ENCODE measurements at places on chromosomes 5 and 9. TPM values are rescaled to one million over a fixed set of nuclear protein-coding genes. Genes with fewer than 3 reads are reported as not detected.

Gene CNOT8
- polyA plus RNA-seq, result 198 TPM

DNA sequence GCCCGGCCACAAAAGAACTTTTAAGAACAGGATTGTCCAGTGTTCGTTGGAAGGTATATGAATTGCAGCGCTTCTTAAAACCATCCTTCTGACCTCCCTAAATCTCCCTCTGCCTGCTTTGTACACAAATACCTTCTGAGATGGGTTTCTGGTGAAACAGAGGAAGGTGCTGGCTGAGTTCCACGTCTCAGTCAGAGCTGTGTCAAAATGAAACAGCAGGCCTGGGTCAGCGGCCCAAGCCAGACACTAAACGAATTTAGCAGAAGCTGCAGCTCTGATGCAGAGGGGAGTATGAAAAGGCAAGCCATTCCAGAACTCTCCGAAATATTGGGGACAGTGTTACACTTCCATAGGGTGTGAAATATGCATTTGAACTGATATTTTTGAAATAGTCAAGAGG, 37.8 kb upstream of the CRB2 start:
- DNase-seq, result no peak
- H3K36me3 ChIP-seq, result no peaks in the 10 kb centered on the region
- H3K4me3 ChIP-seq, result no peak overlapping the region
- H3K27me3 ChIP-seq, result no peaks in the 10 kb centered on the region
- no peak overlapping the region for H3K27ac ChIP-seq
- H3K4me1 ChIP-seq, result peaks cover 25% of the 10 kb centered on the region

DNA sequence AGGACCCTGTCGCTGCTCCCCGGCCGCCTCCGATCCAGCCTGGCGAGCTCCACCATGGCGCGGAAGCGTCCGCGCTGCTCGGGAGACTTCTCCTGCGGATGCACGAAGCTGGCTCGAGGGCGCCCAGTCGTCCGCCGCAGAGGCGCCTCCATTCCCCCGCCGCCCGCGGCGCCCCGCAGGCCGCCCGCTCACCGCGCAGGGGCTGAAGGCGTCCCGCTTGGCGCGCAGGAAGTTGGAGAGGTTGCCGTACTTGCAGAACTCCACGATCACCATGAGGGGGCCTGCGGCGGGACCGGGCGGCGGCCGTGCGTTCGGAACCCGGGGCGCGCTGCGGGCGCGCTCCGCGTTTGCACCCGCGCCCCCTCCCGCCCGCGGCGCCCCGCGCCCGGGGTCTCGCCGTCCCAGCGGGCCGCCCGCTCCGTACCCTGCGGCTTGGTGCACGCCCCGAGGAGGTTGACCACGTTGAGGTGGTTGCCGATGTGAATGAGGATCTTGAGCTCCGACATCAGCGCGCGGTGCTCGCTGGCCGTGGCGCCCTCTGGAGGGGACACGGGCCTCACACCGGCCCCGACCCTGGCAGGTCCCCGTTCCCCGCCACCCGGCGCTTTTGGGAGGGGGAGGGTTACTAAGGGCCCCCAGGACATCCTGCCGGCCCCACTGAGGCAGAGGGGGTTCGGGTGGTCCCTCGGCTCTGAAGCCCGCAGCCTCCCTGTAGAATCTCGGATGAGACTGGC, 27.7 kb upstream of the SCGB3A1 start:
- DNase-seq, result peak; percentile 51
- H3K36me3 ChIP-seq, result no peaks in the 10 kb centered on the region
- no peaks in the 10 kb centered on the region for H3K4me1 ChIP-seq
- no peaks in the 10 kb centered on the region for H3K27me3 ChIP-seq
- no peak overlapping the region for H3K27ac ChIP-seq

DNA sequence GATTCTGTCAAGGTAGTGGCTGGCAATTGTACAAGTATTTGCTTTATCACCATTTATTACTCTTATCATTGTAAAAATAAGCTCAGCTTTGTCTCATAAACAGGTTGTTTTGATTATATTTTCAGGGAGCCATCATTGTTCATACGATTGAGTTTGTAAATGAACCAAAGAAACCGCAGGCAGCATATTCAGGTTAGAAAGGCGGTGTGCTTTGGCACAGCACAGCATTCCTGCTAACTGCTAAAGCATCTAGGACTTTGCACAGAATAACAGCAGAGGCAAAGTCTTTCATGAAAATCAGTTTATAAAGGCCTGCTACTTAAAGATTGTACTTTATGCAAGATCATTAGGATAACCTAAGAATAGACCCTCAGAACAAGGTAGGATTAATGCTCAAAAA, 281.5 kb upstream of the SLC24A2 start:
- no peak overlapping the region for H3K4me3 ChIP-seq
- DNase-seq, result no peak
- H3K27me3 ChIP-seq, result no peaks in the 10 kb centered on the region
